ENCODE measurements at places on chromosomes 3 and 15. TPM values are rescaled to one million over a fixed set of nuclear protein-coding genes. Genes with fewer than 3 reads are reported as not detected.

Gene GREM1
- not detected for total RNA-seq

Gene VILL
- total RNA-seq, result 11.6 TPM

- no peak overlapping the region for H3K27ac ChIP-seq
- H3K4me3 ChIP-seq, result no peak overlapping the region
- H3K4me1 ChIP-seq, result no peaks in the 10 kb centered on the region
Measured at GRCh38 chr15:99315636-99316035, 64.4 kb downstream of the LRRC28 start.

- peaks cover 45% of the 10 kb centered on the region for H3K4me1 ChIP-seq
- no peak for DNase-seq
- H3K4me3 ChIP-seq, result no peak overlapping the region
- H3K27ac ChIP-seq, result no peak overlapping the region
- no peaks in the 10 kb centered on the region for H3K36me3 ChIP-seq
- H3K27me3 ChIP-seq, result peaks cover 18% of the 10 kb centered on the region
Measured at GRCh38 chr3:46049093-46049492, 21.8 kb upstream of the XCR1 start.

DNA sequence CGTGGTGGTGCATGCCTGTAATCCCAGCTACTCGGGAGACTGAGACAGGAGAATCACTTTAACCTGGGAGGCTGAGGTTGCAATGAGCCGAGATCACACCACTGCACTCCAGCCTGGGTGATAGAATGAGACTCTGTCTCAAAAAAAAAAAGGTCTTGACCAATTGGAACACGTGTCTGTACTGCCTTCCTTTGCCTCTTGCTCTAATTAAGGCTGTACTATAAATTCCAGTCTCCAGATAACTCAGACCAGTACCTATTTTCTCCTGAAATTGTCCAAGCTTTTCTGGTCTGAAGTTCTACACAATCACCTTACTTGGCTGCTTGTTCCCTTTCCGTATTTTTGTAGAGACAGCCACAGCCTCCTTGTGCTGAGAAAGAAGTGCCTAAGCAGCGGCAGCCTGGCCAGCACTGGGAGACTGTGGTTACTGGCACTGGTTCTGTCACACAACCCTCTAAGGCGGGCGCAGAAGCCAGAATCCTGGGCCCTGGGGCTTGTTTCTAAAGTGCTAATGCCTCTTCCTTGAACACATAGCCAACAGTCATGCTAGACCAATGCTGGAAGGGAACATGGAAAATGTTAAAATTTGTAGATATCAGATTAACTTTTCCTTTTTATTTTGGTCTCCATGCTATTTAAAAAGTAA, 6.2 kb upstream of the CEP70 start:
- DNase-seq, result no peak
- H3K4me3 ChIP-seq, result no peak overlapping the region
- H3K27ac ChIP-seq, result no peak overlapping the region
- no peaks in the 10 kb centered on the region for H3K4me1 ChIP-seq

All from activated T-helper 1 cell treated with anti-CD3 and anti-CD28 coated beads, Interleukin-12 subunit alpha, Interleukin-12 subunit beta, Interleukin-2, Interleukin-4 antibody, amounts not matched to agents 30 ng/mL and 10 ng/mL and 1 ng/mL, durations not matched to agents 14 hours and 24 hours and 36 hours (primary cell).